ENCODE measurements at places on chromosomes 13 and 19.

GRCh38 chr13:109162248-109163036 is 533.0 kb downstream of the MYO16 start:
- DNase-seq = no peak

DNA sequence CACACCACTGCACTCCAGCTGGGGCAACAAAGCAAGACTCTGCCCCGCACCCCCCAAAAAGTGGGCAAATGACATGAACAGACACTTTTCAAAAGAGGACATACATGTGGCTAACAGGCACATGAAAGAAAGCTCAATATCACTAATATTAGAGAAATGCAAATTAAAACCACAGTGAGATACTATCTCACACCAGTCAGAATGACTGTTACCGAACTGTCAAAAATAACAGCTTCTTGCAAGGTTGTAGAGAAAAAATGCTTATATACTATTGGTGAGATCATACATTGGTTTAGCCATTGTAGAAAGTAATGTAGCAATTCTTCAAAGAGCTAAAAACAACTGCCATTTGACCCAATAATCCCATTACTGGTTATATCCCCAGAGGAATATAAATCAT is 99.5 kb upstream of the SPATA13 start:
- DNase-seq = no peak

DNA sequence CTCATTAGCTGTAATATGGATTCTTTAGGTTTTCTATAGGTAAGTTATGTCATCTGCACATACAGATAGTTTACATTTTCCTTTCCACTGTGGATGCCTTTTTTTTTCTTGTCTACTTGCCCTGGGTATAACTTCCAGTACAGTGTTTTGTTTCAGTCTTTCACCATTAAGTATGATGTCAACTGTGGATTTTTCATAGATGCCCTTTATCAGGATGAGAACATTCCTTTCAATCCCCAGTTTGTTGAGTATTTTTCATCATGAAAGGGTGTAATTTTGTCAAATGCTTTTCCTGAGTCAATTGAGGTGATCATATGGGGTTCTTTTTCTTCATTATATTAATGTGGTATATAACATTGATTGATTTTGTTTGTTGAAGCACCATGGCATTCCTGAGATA is 43.6 kb upstream of the SACS start:
- no peak for DNase-seq

- DNase-seq = no peak
These were observed 28.7 kb downstream of the COL5A3 start for GRCh38 chr19:9981406-9982260.

GRCh38 chr13:59121507-59121906 is 1042.2 kb downstream of the DIAPH3 start:
- no peak for DNase-seq

DNA sequence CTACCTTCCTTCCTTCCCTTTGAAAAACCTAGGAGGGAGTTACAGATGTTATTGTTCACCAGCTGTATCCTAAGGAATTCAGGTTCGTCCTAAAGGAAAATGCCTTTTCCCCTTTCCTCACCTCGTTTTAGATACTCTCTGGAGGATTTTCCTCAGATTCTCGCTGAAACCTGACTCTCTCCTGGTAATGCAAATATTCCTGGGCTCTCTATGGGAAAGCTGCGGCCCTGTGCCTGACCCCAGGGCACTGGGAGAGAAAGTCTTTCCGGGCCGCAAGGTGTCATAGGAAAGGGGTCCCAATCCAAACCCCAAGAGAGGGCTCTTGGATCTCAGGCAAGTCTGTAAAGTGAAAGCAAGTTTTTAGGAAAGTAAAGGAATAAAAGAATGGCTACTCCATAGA is 13.1 kb upstream of the OR1M1 start:
- no peak for DNase-seq

DNA sequence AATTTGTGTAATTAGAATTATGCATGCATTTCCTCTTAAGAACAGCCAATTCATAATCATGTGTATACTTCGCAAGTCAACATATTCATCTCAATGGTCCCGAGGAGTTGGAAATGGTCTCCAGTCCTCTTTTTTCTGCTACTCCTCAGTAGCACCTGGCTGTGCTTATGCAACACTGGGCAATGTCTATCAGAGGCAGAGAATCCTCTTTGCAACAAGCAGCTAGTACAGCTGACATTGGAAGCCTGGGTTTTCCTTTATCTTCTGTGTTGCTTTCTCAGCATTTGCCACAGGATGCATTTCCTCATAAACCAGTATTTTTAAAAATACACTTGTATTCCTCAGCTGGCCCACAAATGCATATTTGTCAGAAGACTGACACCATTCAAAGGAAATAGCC is 405.3 kb upstream of the GPC6 start:
- no peak for DNase-seq

DNA sequence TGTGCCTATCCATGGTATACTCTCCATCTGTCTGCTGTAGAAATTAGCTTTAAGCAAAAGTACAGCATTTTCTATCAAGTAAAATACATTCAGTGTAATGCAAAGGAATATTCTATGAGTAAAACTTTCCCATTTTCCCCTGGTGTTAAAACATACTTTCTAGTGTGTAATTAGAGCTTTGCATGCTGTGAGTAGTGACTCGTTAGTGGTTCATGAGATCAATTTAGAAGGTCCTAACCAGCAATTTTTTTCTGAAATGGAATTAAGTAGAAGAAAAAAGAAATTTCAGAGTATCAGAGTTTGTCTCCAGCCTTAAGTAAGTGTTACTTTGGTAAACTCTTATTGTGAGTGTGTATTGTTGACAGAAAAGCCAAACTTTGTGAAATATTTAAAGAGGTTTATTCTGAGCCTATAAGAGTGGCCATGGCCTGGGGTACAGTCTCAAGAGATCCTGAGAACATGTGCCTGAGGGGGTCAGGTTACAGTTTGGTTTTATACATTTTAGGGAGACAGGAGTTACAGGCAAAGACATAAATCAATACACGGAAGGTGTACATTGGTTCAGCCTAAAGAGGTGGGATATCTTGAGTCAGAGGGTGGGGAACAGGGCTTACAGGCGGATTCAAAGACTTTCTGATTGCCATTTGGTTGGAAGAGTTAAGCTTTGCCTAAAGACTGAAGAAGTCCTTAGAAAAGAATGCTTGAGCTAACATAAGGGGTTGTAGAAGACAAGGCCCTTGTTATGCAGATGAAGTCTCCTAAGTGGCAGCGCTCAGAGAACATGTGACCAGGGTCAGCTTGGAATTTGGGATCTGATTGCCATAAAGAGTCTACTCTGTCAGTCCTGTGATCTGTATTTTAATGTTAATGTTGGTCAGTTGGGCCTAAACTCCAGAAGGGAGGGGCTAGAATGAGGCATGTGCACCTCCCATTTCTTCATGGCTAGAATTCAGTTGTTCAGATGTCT is 25.5 kb downstream of the FAM187B start:
- DNase-seq = no peak

GRCh38 chr13:108816375-108816774 is 187.0 kb downstream of the MYO16 start:
- DNase-seq = no peak

DNA sequence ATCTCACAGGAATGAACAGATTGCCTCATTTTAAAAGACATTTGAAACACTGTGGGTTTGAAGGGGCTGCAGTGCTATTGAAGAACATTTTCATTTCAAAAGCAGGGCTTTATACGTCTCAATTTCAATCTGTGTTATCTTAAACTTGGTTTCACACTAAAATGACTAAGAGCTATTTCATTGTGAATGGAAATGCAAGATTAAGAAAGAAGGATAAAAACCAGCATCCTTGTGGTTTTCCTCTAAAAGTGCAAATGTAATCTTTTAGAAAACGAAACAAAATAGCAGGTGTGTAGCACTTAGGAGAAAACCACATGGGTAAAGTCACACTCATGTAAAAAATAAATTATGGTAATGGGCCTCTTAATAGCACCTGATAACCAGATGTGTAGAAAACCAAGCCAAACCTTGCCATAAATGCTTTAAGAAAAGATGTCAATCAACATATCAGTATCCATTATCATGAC is 397.7 kb downstream of the GPC6 start:
- no peak for DNase-seq

DNA sequence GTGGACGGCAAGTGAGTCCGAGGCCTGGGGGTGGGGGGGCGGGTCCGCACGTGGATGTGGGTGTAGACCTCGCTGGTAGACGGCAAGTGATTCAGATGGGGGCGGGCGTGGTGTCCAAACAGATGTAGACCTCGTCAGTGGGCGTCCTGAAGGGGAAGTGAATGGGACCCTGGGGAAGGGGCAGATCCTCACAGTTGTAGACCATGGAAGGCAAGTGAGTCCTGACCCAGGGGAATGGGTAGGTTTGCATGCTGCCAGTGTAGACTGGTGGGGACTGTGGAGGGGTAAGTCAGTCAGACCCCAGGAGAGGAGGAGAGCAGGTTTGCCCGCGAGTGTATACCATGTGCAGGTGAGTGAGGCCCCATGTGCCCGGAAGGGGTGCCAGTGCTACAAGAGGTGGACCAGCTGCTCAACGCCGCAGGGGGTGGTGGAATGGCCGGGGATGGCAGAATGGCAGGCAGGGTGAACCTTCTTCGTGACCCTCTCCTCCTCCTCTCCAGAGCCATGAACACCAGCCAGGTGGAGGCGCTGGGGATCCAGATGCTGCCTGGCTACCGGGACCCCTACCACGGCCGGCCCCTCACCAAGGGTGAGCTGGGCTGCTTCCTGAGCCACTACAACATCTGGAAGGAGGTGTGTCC is 22.1 kb downstream of the COLGALT1 start:
- no peak for DNase-seq

- DNase-seq = no peak
These were observed 20.3 kb downstream of the FBN3 start for GRCh38 chr19:8129061-8129618.

GRCh38 chr13:28346154-28346553 is 148.8 kb downstream of the FLT1 start:
- no peak for DNase-seq

GRCh38 chr13:106491928-106492587 is 43.4 kb downstream of the EFNB2 start:
- no peak for DNase-seq

DNA sequence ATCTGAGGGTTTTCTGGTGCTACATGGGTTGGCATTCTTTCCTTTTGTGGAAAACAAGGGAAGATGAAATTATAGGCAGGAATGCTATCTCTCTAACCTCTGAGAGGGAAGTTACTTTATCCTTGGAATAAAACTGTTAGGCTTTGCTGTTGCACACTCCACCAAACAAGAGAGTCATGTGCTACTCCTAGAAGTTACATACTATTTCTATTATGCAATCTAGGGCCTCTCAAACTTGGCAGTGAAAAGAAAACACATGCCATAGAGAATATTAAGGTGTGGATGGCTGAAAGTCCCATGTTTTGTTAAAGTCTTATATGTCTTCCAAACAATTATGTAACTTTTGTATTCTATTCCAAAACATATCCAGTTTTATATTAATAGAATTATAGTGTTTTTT is 367.9 kb downstream of the SLC7A1 start:
- DNase-seq = no peak

- DNase-seq = no peak
These were observed 16.9 kb downstream of the ZNF816 start for GRCh38 chr19:52945652-52946321.

GRCh38 chr13:73995736-73996135 is 138.5 kb downstream of the KLF12 start:
- no peak for DNase-seq

- DNase-seq = no peak
These were observed 846 bp downstream of the RPL13A start for GRCh38 chr19:49488046-49488862.

- DNase-seq = no peak
These were observed 1314.6 kb downstream of the EFNB2 start for GRCh38 chr13:105220881-105221280.

DNA sequence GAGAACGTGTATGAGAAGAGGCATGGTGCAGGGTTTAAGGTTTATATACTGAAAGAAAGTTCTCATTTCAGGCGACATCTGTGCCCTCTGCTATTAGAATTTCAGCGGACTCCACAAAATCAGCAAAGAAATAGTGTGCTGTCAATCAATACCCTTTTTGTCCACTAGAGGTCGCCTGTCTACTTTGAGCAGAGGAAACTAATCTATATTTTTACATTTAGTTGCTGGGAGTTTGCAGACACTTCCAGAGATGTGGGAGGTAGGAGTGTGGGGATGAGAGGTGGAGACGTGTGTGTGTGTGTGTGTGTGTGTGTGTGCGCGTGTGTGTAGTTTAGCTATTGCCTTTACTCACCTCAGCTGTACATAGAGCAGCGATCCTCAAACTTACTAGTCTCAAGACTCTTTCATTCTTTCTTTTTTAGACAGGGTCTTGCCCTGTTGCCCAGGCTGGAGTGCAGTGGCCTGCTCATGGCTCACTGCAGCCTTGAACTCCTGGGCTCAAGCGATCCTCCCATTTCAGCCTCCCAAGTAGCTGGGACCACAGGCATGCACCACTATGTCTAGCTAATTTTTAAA is 9.7 kb downstream of the INAFM1 start:
- DNase-seq = no peak

DNA sequence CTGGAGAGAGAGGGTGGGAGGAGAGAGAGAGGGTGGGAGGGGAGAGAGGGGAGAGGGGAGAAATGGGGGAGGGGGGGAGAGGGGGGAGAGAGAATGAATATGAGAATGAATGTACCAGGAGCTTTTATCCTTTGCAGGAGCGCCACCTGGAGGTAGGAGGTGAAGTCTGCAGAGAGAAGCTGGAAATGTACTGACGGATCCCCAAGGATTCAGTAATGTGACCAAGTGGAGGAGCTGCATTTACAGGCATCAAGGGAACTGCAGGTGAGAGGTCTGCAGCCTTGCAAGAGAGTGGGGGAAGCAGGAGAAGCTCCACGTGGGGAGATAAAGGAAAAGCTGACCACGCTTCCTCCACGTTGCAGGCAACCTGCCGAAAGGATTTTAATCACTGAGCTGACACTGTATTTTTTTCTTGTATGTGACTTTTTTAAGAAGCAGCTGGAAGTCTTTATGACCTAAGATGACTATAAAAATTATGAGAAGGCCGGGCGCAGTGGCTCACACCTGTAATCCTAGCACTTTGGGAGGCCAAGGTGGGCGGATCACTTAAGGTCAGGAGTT is 33.7 kb downstream of the VSTM1 start:
- DNase-seq = peak; percentile 52

DNA sequence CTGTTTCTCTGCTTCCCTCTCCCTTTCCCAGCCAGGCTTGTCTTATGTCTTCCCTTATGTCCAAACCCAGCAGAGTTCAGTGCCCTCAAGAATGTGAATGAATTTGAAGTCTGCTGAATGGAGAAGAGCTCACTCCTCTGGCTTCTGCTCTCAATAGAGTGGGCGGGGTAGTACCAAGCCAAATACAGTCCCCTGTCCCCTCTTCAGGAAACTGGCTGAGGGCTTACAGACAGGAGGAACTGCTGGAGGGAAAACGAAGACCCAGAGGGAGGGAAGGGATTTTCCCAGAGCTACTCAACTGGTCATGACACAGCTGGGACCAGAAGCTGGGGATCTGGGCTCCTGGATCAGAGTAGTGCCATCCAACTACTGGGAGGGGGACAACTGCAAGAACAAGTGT is 32.9 kb upstream of the POU2F2 start:
- DNase-seq = no peak

- DNase-seq = no peak
These were observed 429.0 kb downstream of the TSHZ3 start for GRCh38 chr19:30920222-30920621.

- DNase-seq = peak; percentile 29
These were observed 563.5 kb upstream of the SLITRK1 start for GRCh38 chr13:84445776-84446175.

Measured in AG08396 (cell line).